ENCODE measurements at places on chromosomes 2 and 18.

GRCh38 chr2:238105506-238106338 lies 5.6 kb downstream of the ESPNL start:
- DNase-seq: no peak

GRCh38 chr2:27498975-27499374 lies 2.3 kb downstream of the GCKR start:
- no peak for DNase-seq

GRCh38 chr2:191463790-191464189 lies 214.1 kb upstream of the NABP1 start:
- DNase-seq: no peak

DNA sequence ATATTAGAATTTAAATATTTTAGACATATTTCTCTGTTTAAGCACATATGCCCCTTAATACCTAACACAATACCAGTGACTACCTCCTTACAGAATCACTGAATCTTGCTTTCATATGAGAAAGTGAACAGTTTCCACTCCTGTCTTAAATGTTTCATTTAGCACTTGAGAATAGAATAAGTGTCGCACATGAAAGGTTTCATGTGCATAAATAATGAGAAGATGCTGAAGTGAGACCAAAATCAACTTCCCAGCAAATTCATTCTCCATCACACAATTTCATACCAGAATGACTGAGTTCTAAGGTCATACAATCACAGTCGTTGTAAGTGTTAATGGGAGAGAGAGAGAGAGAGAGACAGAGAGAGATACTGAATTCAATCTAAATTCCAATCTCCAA lies 51.2 kb downstream of the ATIC start:
- no peak for DNase-seq

DNA sequence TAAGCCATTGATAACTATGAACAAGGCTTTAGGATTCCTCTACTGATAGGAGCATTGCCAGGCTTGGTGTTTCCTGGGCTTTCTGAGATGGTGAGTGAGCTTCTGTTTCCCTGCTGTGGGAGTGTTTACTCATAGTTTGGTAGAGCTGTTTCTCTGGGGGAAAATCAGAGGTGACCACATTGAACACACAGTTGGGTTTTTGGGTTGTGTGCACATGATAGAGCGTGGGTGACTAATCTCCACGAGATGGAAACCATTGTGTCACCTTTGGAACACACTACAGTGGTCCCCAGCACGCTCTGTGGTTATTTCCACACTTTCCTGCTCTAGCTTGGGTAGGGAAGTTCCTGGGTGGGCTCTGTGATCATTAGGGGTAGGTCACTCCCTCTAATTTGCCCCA lies 5.4 kb downstream of the IL1R1 start:
- no peak for DNase-seq

DNA sequence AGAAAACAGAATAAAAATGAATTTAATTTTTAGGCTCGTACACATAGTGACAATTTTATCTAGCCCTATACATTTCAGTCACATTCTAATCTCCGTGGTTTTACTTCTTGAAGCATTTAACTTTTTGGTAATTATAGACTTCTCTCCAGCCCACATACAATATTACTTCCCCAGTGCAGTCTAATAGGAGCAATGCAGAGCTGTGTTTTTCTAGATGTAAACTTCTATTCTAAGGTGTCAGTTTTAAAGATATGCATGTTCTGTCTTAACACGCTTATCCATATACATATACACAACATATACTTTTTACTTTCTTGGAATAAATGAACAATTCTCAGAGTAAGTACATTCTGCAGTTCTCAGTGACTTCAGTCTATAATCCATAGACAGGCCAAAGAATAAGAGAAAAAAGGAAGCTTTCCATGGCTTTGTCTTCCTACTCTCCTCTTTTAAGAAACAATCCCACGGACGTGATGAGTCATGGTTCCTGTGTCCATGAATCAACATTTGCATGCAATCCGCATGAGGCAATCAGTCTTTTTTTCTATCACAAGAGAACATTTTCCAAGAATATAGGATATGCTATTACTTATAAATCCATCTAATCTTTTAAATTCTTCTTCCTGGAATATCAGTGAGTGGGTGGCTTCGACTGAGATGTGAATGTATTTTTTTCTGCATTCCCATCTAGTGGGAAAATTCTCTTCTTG lies 42.8 kb downstream of the CCDC102B start:
- no peak for DNase-seq

DNA sequence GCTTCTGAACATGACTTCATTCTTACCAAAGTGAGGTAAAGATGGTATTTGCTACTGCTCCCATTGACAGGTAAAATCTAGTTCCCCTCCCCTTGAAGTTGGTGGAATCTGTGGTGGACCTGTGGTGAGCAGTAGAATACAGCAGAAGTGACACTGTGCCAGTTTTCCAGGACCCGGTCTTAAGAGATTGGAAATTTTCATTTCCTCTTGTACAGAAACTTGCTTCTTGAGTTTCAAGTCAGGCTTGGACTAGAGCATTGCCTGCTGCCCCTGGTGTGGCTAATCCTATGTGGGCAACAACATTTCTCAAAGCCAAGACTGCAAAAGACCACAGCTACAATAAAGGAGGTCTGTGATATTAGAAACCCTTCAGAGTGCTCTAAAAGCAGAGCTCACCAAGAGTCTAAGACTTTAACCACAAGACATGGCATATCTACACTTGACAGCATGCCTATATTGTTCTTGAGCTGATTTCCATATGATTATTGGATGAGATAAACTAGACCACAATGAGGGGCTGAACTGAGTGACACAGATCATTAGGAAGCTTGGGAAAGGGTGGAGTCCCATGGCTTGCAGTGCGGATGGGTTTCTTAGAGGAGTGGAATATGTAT lies 458.1 kb downstream of the BCL11A start:
- no peak for DNase-seq

DNA sequence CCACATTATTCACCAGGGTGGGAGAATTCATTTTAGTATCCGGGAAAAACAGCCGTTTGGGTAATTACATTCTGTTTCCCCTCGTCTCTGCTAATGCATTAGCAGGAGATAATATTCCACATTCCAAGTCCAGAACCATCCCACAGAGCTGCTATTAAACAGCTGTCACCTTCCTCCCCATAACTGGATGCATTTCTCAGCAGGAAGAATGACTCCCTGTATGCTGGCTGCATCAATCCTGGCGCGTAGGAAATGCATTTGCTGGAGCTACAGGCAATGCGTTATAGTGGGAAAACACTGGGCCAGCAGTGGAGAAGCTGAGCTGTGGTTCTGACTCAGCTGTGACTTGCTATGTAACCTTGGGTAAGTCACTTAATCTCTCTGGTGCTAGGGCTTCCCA lies 246.0 kb downstream of the CLIP4 start:
- no peak for DNase-seq

GRCh38 chr2:165682546-165682945 lies 111.5 kb downstream of the GALNT3 start:
- no peak for DNase-seq

DNA sequence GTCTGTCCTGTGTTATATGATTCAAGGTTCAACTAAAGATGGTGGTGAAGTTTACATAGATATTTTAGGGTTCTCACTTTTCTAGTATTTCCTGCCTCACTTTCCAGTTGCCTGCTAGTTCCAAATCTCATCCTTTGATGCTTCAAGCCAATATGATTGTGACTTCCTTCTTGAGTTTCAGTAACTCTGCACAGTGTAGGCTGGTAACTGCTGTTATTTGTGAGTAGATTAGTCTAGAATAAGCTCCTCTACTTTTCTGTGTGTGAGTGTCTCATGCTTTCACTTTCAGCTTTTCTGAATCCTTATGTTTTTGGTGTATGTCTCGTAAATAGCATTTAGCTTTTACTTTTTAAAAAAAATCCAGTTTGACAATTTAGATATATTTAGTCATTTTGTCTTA lies 42.6 kb downstream of the GALNT1 start:
- DNase-seq: no peak

- DNase-seq: no peak
Measured at GRCh38 chr18:79934311-79935097, 16.9 kb downstream of the SLC66A2 start.

GRCh38 chr2:54054271-54054670 lies 61.1 kb upstream of the ACYP2 start:
- no peak for DNase-seq

GRCh38 chr2:885230-886071 lies 65.2 kb upstream of the SNTG2 start:
- DNase-seq: no peak

All from CD4-positive, alpha-beta T cell treated with Interleukin-15 for 4 hours (primary cell).